ENCODE measurements at places on chromosomes 2 and 18.

DNA sequence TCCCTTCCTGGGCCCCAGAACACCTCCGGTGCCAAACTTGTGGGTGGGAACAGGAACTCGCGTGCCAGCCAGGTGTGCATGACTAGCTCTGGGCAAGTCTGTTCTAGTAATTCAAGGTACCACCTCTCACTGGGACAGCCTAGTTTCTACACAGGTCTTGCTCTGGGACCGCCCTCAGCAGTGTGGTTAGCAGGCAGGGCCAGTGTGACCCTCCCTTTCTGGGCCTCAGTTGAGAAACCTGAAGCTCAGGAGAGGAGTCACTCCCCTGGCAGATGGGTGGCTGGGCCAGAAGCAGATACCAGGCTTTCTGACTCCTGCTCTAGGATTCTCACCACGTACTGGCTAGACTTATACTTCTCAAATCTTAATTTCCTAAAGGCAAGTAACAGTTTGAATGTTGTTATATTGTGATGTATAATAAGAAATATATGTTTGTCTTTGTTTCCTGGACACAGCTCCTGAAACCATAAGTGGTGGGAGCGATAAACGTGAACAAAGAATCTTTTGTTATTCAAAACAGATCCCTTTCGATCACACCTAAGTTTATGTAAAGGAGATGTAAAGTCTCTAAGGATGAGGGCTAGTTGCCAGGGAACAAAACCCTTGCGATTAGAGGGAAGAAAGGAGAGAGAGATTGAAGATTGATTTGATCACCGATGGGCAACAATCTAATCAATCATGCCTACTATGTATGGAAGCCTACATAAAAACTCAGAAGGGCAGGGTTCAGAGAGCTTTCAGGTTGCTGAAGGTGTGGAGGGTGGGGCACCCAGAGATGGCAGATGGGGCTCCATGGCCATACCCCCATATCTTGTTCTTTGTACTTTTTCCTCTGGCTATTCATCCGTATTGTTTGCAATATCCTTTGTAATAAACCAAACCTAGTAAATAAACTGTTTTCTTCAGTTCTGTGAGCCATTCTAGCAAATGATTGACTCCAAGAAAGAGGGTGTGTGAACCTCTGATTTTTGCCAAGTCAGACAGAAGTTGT, 952 bp upstream of the UGT1A6 start:
- DNase-seq = no peak

GRCh38 chr18:2466978-2467377, 104.3 kb downstream of the METTL4 start:
- no peak for DNase-seq

- DNase-seq = no peak
Measured at GRCh38 chr2:135603543-135603942, 72.3 kb downstream of the R3HDM1 start.

DNA sequence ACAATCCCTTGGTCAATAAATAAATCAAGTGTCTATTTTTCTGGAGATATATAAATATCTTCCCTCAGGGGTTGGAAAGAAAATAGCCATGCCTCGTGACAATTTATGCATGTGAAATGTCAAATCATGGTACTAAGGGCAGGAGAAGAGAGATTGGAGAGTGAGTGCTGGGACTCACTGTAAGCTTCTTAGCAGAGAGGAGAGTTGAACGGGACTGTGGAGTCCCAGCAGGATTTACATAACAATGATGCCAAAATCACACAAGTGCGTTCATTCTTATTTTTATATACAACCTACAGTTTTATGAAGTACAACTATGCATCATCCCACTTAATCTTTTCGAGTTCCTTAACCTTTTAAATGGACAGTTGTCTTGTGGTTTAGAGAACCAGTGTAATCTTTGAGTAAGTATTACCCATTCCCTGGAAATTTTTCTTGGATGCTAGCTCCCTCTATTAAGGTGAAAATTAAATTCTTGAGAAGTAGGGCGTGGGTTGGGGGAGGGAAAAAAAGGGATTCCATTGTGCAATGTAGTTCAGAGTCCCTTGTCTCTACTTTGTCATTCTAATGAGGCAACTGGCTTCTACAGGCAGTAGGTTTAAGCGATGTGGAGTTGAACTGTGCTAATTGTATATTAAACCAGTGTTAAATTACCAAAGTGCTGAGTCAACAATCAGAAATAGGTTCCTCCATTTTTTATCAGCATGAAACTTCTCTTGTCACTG, 143.6 kb upstream of the EPHA4 start:
- no peak for DNase-seq

DNA sequence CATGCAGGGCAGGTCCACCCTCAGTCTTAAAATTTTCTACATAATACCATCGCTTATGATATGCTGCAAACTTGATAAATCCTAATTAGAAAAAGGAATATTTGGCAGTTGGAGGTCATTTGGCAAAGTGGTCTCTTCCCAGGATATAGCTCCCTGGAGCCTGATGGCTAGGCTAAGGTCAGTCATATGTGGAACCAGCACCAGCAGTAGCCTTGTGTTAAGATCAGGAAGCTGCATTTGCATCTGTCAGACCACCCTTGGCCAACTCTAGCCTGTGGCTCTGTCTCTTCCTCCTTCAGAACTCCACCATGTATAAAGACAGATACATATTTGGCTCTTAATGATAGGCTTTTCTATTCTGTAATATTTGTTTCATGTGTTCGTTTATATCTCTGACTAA, 5.4 kb upstream of the HK2 start:
- DNase-seq = no peak

DNA sequence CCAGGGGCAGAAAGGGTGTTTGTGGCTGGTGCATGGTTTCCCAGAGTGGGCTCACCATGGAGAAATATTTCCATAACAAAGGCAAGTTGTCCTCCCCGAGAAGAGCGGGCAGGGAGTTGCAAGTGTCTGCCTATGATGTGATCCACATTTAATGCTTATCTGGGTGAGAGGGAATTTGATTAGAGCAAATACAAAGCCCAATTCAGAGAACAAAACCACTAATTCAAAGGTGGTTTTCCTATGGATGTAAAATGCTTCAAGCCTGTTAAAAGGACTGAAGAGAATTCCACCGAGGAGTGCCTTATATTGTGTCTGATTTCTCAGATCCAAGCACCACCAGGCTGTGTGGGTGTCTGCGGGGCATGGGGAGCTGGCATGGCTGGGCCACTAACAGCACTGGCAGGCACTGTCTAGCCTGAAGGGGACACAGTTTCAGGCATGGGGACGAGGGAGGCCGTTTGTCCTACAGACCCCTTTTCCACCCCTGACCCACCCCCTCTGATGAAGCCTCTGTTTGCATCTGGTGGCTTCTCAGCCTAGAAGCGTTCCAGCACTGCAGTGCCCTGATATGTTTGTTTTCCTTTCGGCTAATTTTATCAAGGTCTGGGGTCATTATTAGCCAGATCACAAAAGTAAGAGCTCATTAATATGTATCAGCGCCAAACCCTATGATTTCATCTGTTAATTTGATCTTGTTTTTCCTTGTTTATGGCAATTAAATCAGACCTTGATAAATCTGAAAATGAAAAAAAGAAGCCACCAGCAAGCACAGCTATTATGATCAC, 357.3 kb downstream of the HRH4 start:
- DNase-seq = no peak

DNA sequence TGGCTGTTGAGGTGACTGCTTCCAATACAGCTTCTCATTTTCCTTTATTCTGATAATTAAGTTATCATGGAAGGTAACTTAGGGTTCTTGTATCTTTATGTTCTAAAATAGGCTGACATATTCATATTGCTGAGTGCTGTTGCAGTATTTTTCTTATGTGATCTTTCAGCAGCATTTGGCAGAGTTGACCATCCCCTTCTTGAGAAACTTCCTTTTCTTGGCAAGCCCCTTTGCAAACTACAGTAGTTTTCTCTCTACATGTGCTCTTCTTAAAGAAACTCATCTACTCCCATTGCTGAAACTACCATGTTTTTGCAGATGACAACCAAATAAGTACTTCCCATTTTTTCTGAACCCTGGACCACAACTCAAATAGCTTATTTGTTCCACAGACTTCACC, 476.5 kb upstream of the TRIB2 start:
- no peak for DNase-seq
